ENCODE measurements at places on chromosomes 13 and 19. TPM values are rescaled to one million over a fixed set of nuclear protein-coding genes. Genes with fewer than 3 reads are reported as not detected.

The ZNF470 gene
- total RNA-seq, result 3.2 TPM

The ZNF430 gene
- total RNA-seq, result 11.0 TPM

GRCh38 chr13:99374994-99375737, 68.0 kb upstream of the GPR183 start:
- peak; percentile 91 for DNase-seq

- no peak for DNase-seq
Observed at GRCh38 chr19:33432015-33432414, 58.5 kb downstream of the CEBPG start.

DNA sequence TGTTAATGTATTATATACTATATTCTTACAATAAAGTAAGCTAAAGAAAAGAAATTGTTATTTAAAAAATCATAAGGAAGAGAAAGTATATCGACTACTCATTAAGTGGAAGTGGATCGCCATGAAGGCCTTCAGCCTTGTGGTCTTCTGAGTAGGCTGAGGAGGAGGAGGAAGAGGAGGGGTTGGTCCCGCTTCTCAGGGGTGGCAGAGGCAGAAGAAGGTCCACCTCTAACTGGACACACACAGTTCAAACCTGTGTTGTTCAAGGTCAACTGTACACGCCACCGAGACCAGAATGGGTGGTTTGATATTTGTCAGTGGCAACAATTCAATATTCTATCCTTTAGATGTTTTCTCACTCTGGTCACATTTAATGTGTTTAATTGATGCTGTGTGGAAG, 67.2 kb downstream of the ALOX5AP start:
- no peak for DNase-seq

- no peak for DNase-seq
Observed at GRCh38 chr19:32489971-32490370, 84.4 kb downstream of the DPY19L3 start.

- no peak for DNase-seq
Observed at GRCh38 chr13:24680258-24680920, at the start of gene ATP12A. Gene ATP12A (plus strand): TSS chr13:24680408. CDS start chr13:24680744, 336 bp downstream.

GRCh38 chr13:32001769-32002168, 29.8 kb upstream of the FRY start:
- no peak for DNase-seq

DNA sequence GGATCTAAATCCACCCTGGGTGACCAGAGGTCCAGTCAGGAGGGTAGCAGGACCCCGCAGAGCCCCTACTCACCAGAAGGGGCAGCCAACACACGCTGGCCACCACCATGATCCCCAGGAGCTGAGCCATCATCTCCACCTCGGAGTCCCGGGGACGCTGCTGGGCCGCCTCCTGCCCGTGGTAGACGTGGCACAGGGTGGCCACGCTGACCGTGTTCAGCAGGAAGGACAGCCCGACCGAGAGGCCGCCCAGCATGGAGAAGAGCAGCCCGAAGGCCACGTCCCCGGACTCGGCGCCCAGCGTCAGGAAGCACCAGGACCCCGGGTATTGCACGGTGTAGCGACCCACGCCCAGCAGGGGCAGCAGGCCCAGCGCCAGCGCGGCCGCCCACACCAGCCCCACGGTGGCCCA, 6.9 kb downstream of the TBXA2R start:
- no peak for DNase-seq

- peak; percentile 87 for DNase-seq
Observed at GRCh38 chr19:18700501-18701249, 17.2 kb downstream of the CRTC1 start.

Data from Peyer's patch (tissue), 4 donors.